Myometrial cell (primary cell): ENCODE measurements at places on chromosomes 7 and 10. TPM values are rescaled to one million over a fixed set of nuclear protein-coding genes. Genes with fewer than 3 reads are reported as not detected.

Gene AKR1E2
- 2.0 and 6.4 TPM in 2 replicates for total RNA-seq

Gene TAC1
- total RNA-seq = not detected in 2 replicates

Gene CSTF2T
- 13.5 and 17.0 TPM in 2 replicates for total RNA-seq

Gene TMEM236
- total RNA-seq = not detected in 2 replicates

Gene PRSS37
- total RNA-seq = not detected in 2 replicates

Gene CLCN1
- total RNA-seq = not detected in 2 replicates

Gene TFR2
- total RNA-seq = 0.35 TPM in 1 of 2 replicates, not detected in the other

Gene NYAP1
- total RNA-seq = 1.4 and 3.4 TPM in 2 replicates

Gene SVOPL
- not detected in 2 replicates for total RNA-seq

Gene HTR5A
- total RNA-seq = not detected in 2 replicates

Gene HOXA4
- total RNA-seq = 0.89 TPM in 1 of 2 replicates, not detected in the other

Gene SPDYE11
- total RNA-seq = not detected in 2 replicates

Gene KCNH2
- total RNA-seq = 8.7 and 10.7 TPM in 2 replicates

Gene PNLIPRP3
- not detected in 2 replicates for total RNA-seq

Gene MPP7
- total RNA-seq = under 0.01 and 2.3 TPM in 2 replicates

Gene HGF
- 167 and 209 TPM in 2 replicates for total RNA-seq

Gene CC2D2B
- 0.29 TPM in 1 of 2 replicates, not detected in the other for total RNA-seq

Gene TMEM270
- total RNA-seq = not detected in 2 replicates

Gene IRF5
- total RNA-seq = 0.18 TPM in 1 of 2 replicates, not detected in the other

Gene MKX
- total RNA-seq = 6.7 and 7.5 TPM in 2 replicates

Gene LIPK
- total RNA-seq = not detected in 2 replicates

Gene PKD2L1
- not detected in 2 replicates for total RNA-seq

Gene LRIT1
- not detected in 2 replicates for total RNA-seq

Gene CHRM2
- 8.2 and 8.4 TPM in 2 replicates for total RNA-seq

Gene WASHC2A
- 24.5 and 29.2 TPM in 2 replicates for total RNA-seq

Gene AZGP1
- total RNA-seq = not detected in 2 replicates

Gene C10orf67
- 0.29 and 0.53 TPM in 2 replicates for total RNA-seq

Gene IGF2BP3
- 8.6 and 20.2 TPM in 2 replicates for total RNA-seq

Gene UCN3
- not detected in 2 replicates for total RNA-seq

Gene SPDYE6
- total RNA-seq = not detected in 2 replicates

Gene BTBD16
- not detected in 2 replicates for total RNA-seq

Gene IL2RA
- not detected in 2 replicates for total RNA-seq

Gene TRPV6
- not detected in 2 replicates for total RNA-seq

Gene TDRD1
- total RNA-seq = 0.35 TPM in 1 of 2 replicates, not detected in the other
